NCI-H524 treated with DMSO at 0.1 percent for 48 hours (cell line): ENCODE measurements at places on chromosomes 6 and 20.

DNA sequence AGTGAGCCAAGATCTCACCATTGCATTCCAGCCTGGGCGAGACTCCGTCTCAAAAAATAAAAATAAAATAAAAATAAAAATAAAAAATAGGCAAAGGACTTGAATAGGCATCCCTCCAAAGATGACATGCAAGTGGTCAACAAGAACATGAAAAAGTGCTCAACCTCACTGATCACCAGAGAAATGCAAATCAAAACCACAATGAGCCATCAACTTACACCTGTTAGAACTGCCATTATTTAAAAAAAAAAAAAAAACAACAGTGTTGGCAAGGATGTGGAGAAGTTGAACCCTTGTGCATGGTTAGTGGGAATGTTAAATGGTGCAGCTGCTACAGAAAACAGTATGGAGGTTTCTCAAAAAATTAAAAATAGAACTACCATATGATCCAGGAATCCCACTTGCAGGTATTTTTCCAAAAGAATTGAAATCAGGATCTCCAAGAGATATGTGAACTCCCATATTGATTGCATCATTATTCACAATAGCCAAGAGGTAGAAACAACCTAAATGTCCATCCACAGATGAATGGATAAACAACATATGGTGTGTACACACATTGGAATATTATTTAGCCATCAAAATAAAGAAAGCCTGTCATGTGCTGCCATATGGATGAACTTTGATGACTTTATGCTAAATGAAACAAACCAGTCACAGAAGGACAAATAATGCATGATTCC lies 2.8 kb downstream of the C20orf203 start:
- DNase-seq: no peak

DNA sequence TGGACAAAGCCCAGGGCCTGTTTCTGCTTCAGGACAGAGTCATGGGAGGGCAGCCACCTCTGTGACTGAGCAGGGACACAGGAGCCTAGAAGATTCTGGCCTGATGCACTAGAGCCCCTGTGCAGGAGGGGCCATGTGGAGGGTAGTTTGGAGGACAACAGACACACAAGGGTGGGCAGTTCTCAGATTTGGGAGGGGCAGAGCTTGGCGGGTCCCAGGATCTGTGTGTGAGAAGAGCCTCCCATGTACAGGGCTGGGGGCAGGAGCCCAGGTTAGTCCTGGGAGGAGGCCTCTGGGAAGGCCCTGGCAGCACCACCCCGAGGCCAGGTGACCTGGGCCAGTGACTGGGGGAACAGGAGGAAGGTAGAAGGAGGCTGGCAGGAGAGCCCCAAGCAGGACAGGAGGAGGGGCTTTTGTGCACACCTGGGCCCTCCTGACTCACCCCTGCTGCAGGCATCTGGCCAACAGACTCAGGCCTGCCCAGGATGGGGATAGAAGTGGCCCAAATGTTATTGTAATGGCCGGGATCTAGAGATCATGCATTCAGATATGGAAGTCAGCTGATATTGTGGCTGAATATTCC lies 1.4 kb upstream of the ULBP3 start:
- DNase-seq: no peak

- no peak for DNase-seq
Measured at GRCh38 chr6:32460528-32460927, 20.8 kb downstream of the HLA-DRA start.

DNA sequence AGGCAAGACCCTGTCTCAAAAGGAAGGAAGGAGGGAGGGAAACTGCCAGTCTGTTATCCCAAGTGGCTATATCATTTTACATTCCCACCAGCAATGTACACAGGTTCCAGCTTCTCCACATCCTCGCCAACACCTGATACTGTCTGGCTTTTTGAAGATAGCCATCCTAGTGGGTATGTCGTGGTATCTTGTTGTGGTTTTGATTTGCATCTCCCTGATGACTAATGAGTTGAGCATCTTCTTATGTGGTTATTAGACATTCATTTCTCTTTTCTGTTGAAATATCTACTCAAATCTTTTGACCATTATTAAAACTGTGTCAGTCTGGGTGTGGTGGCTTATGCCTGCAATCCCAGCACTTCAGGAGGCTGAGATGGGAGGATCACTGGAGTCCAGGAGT lies 47.9 kb upstream of the ARID1B start:
- DNase-seq: no peak

DNA sequence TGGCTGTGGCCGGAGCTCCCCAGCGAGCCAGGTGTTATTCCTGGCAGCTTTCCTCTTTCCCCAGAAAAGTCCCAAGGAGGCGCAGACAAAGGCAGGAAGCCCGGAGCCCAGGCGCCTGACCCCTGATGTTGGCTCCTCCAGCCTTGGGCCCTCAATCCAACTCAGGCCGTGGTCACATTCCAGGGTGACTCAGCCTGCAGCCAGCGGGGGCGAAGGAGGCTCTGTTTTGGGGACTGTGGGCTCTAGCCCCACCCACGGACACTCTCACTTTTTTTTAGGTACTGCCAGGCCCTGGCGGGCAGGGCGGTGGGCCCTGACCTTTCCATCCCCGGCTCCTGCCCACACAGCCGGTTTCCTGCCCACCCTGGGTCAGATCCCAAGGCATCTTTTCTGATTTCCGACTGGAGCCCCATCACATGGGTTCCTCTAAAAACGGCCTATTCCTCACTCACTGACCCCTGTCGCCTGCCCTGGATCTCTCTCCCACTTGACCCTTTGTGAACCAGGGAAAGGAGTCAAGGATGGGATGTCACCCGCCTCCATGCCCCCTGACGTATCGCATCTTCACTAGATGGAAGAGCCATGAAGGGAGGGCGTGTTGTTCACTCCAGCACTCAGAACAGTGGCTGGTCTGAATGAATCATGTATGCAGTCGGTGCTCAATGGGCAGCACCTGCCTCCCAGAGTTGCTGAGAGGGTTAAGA lies 5.5 kb downstream of the PTGIS start:
- DNase-seq: no peak
